CD8-positive, alpha-beta memory T cell (primary cell): ENCODE measurements at places on chromosomes 5 and 9. TPM values are rescaled to one million over a fixed set of nuclear protein-coding genes. Genes with fewer than 3 reads are reported as not detected.

GRCh38 chr5:42614509-42614908 lies 142.1 kb upstream of the CCDC152 start:
- no peaks in the 10 kb centered on the region for H3K36me3 ChIP-seq
- H3K27ac ChIP-seq, result no peak overlapping the region
- H3K4me3 ChIP-seq, result no peak overlapping the region
- no peaks in the 10 kb centered on the region for H3K27me3 ChIP-seq

DNA sequence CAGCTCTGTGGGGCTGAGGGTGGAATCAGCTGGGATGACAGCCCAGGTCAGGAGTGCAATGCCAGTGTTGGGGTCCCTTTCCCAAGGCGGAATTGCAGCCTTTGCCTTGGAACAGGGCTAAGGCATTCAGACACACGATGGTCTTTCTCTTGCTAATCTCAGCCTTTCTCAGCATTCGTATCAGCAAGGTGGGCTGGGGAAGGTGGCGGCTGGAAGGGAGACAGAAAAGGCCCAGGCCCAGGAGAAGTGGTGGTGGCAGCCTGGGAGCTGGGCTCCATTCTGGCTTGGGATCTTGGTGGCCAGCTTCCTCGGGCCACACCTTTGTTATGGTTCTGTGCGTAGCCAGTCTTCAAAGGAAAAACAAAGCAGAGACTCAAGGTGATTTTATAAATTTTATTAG lies 1.1 kb upstream of the ARHGEF28 start:
- peaks cover 7% of the 10 kb centered on the region for H3K27me3 ChIP-seq
- no peaks in the 10 kb centered on the region for H3K36me3 ChIP-seq
- DNase-seq, result no peak
- H3K27ac ChIP-seq, result no peak overlapping the region
- H3K4me1 ChIP-seq, result no peaks in the 10 kb centered on the region
- no peak overlapping the region for H3K4me3 ChIP-seq

- no peaks in the 10 kb centered on the region for H3K27me3 ChIP-seq
- no peak overlapping the region for H3K27ac ChIP-seq
- H3K4me3 ChIP-seq, result no peak overlapping the region
- H3K36me3 ChIP-seq, result no peaks in the 10 kb centered on the region
- no peaks in the 10 kb centered on the region for H3K4me1 ChIP-seq
These were observed 419.0 kb downstream of the PLK2 start for GRCh38 chr5:58040846-58041245.

DNA sequence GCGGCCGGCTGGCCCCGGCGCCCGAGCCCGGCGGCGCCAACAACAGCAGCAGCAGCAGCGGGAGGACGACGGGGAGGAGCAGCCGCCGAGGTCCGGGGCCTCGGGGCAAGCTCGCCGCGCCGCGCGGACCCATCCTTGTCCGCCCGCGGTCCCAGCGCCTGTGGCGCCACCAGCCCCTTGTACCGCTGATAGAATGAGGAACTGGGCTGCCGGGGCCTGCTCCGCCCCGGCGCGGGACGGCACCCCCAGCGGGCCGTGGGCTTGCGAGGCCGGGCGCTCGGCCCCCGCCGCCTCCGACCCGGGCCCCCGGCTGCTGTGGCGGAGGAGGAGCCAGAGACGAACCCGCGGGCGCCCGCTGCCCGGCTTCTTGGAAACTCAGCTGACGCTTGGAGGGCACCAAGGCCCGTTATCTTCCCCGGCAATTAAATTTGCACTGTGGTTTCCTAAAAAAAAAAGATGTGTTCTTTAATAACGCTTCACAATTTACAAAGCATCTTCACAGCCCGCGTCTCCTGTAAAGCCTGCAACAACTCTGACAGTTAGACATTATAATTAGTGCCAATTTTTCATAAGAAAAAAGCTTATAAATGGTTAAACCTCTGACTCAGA lies at the start of gene ARSB:
TSS of gene ARSB (minus strand) at position 195 of the 609 bp plus-strand sequence. CDS start at position 133, 62 bp downstream.
- no peaks in the 10 kb centered on the region for H3K27me3 ChIP-seq
- peak within 1 kb of the TSS; percentile 76 for H3K4me3 ChIP-seq
- DNase-seq, result no peak
- no peaks in the 10 kb centered on the region for H3K36me3 ChIP-seq

DNA sequence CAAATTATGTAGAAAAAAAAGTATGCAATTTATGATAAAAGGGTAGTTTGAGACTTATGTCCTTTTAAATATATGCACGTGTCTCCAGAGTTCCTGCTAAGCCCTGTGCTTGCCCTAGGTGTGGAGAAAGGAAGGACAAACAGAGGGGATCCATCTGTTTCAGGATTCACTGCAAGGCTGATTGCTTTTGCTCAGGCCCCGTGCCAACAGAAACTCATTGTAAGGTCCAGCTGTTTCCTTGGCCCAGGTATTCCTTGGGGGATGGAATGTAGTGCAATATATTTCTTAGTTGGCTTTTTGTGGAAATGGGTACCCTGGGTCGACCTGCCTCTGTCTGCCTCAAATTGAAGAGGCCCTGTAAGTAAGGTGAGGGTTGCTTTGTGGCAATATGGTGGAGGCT lies 268.6 kb upstream of the CLINT1 start:
- no peak for DNase-seq
- no peaks in the 10 kb centered on the region for H3K36me3 ChIP-seq
- no peak overlapping the region for H3K4me3 ChIP-seq
- no peak overlapping the region for H3K27ac ChIP-seq
- H3K27me3 ChIP-seq, result no peaks in the 10 kb centered on the region

GRCh38 chr9:101737705-101738565 lies 512 bp downstream of the GRIN3A start:
- H3K36me3 ChIP-seq, result no peaks in the 10 kb centered on the region
- H3K27me3 ChIP-seq, result peaks cover 11% of the 10 kb centered on the region
- no peak overlapping the region for H3K4me3 ChIP-seq
- no peaks in the 10 kb centered on the region for H3K4me1 ChIP-seq

GRCh38 chr5:56674441-56674840 lies 140.9 kb upstream of the MAP3K1 start:
- H3K36me3 ChIP-seq, result no peaks in the 10 kb centered on the region
- no peak overlapping the region for H3K4me3 ChIP-seq
- peaks cover 31% of the 10 kb centered on the region for H3K4me1 ChIP-seq
- no peaks in the 10 kb centered on the region for H3K27me3 ChIP-seq

DNA sequence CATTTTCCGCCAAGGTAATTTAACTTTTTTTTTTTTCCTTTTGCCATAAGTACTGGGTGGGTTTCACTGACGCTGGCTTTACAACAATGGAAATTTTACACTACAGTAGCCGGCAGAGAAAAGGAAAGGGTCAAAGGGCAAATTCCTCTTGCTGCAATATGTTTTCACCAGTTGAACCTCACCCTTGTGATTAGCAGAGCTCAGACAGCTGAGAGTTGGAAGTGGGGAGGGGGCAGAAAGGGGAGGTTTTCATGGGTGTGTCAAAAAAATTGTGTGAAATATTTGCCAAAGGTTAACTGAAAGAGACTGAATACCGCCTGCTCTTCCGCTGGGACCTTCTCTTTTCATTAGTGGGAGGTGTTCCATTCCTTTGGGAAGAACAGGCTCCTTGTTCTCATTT lies 296.9 kb downstream of the ADAMTS6 start:
- H3K27ac ChIP-seq, result no peak overlapping the region
- no peaks in the 10 kb centered on the region for H3K36me3 ChIP-seq
- no peaks in the 10 kb centered on the region for H3K4me1 ChIP-seq
- H3K27me3 ChIP-seq, result no peaks in the 10 kb centered on the region
- H3K4me3 ChIP-seq, result no peak overlapping the region
- DNase-seq, result no peak

GRCh38 chr9:7967093-7967827 lies 167.7 kb upstream of the DMAC1 start:
- no peak overlapping the region for H3K4me3 ChIP-seq
- H3K4me1 ChIP-seq, result peaks cover 9% of the 10 kb centered on the region
- no peaks in the 10 kb centered on the region for H3K27me3 ChIP-seq

DNA sequence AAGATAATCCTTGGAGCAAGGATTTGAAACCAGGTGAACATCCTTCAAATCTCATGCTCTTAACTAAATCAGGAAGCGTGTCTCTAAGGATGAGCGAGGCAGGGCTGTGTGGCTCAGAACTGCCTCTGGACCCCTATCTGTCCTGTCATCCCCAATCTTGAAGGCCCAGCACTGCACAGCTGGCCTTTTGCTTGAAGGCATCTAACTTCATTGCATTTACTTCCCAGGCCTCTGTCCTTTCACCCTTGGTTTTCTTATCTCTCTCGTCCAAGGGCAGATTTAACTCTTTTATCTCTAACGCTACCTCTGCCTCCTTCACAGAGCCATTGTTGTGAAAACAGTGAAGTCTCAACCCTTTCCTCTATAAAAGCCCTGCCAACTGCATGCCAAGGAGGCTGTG lies 83.8 kb downstream of the UGCG start:
- no peak for DNase-seq
- no peaks in the 10 kb centered on the region for H3K36me3 ChIP-seq
- no peaks in the 10 kb centered on the region for H3K27me3 ChIP-seq
- H3K4me3 ChIP-seq, result no peak overlapping the region
- H3K4me1 ChIP-seq, result peaks cover 15% of the 10 kb centered on the region
- no peak overlapping the region for H3K27ac ChIP-seq

DNA sequence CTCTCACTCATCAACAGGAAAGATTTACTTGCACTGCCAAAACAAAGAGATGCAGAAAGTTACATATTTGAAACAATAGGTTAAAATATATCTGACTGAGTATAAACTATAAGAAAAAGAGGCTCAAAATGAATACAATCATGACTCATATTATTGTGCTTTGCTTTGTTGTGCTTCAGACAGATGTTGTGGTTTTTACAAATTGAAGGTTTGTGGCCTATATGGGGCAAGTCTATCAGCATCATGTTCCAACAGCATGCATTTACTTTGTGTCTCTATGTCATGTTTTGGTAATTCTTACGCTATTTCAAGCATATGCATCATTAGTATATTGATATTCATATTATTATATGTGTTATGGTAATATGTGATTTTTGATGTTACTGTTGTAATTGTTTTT lies 330.0 kb downstream of the PRR16 start:
- no peak overlapping the region for H3K4me3 ChIP-seq
- no peaks in the 10 kb centered on the region for H3K27me3 ChIP-seq
- no peak overlapping the region for H3K27ac ChIP-seq
- no peak for DNase-seq

DNA sequence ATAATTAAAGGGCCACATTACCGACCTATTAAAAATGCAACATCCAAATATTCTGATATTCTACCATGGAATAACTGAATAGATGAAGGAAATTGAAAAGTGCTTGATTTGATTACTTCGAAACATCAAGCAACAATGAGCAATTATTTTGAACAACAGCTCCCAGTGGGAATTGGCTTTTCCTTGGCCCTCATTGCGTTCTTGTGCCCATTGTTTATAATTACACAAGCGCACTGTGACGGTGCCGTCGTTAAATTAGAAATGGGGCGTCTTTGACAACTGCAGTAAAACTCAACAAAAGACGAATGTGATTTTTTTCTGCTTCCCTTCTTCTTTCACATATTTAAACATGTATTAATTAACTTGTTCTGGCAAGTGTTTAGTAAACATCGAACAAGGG lies 61.6 kb downstream of the CDH6 start:
- no peaks in the 10 kb centered on the region for H3K27me3 ChIP-seq
- DNase-seq, result no peak
- no peak overlapping the region for H3K27ac ChIP-seq
- no peaks in the 10 kb centered on the region for H3K4me1 ChIP-seq

DNA sequence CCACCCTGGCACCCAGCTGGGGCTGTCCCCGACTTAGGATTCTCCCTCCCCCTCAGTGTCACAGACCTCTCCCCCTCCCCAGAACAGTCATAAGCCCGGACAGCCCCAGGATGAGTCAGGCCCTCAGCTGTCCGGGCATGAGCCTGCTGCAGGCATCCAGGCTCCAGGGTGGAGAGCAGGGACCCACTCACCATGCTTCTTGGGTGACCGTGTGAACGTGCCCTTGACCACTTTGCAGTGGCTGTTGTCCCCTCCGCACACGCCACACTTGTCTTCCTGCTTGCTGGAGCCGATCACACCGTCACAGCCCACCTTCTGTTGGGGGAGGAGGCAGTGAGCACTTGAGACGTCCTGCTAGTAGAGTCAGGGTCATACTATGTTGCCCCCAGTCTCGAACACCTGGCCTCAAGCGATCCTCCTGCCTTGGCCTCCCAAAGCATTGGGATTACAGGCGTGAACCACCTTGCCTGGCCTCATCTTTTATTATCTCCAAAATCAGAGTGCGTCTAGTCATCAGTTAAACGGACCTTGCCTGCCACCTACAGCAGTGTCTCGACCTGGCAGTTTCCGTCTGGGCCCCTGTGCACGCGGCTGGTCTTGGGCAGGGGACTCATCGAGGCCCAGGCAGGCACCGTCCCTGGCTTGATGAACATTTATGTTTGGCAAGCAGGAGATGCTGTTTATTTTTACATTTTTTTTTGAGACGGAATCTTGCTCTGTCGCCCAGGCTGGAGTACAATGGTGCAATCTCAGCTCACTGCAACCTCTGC lies 72.6 kb downstream of the ZNF354C start:
- H3K27ac ChIP-seq, result no peak overlapping the region
- no peak for DNase-seq
- no peaks in the 10 kb centered on the region for H3K27me3 ChIP-seq
- H3K4me3 ChIP-seq, result no peak overlapping the region
- H3K36me3 ChIP-seq, result no peaks in the 10 kb centered on the region

DNA sequence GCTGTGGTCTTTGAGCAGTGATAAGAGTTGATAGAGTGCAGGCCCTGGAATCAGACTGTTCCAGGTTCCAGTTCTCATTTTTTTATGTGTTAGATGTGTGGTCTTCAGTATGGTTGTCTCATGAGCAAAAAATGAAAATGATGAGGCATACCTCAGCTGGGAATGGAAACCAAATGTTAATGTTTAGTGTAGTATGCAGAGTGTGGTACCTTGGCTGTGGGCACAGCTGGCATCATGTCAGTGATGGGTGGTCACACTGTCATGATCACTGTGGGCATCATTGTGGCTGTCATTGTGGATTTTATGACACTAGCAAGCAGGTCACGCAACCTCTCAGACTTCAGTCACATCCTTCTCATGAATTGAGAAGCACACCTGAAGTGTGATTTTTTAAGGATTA lies 6.4 kb downstream of the ABLIM3 start:
- H3K4me1 ChIP-seq, result no peaks in the 10 kb centered on the region
- no peaks in the 10 kb centered on the region for H3K27me3 ChIP-seq
- DNase-seq, result no peak
- no peak overlapping the region for H3K4me3 ChIP-seq
- no peak overlapping the region for H3K27ac ChIP-seq

GRCh38 chr9:129267141-129267540 lies 89.1 kb upstream of the IER5L start:
- no peaks in the 10 kb centered on the region for H3K36me3 ChIP-seq
- no peak for DNase-seq
- H3K27me3 ChIP-seq, result no peaks in the 10 kb centered on the region
- no peak overlapping the region for H3K27ac ChIP-seq
- peaks cover 27% of the 10 kb centered on the region for H3K4me1 ChIP-seq

LRRC70 gene
- total RNA-seq, result 0.13 TPM

TAF11L5 gene
- not detected for total RNA-seq

C5orf58 gene
- not detected for total RNA-seq

PLEKHG4B gene
- not detected for total RNA-seq
